Astrocyte of the spinal cord (primary cell): ENCODE measurements at places on chromosomes 16 and 17.

DNA sequence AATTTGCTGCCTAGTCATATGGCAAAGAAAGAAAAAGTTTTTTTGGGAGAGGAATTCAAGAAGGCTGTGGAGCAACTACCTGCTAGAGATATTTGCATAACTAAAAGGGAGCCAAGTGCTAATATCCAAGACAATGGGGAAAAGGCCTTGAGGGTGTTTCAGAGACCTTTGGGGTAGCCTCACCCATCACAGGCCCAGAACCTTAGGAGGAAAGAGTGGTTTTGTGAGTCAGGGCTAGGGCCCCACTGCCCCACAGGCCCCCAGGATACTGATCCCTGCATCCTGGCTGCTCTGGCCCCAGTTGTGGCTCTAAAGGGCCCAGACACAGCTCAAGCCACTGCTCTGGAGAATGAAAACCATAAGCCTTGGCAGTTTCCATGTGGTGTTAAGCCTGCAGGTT lies 41.9 kb upstream of the SDK2 start:
- DNase-seq: no peak

DNA sequence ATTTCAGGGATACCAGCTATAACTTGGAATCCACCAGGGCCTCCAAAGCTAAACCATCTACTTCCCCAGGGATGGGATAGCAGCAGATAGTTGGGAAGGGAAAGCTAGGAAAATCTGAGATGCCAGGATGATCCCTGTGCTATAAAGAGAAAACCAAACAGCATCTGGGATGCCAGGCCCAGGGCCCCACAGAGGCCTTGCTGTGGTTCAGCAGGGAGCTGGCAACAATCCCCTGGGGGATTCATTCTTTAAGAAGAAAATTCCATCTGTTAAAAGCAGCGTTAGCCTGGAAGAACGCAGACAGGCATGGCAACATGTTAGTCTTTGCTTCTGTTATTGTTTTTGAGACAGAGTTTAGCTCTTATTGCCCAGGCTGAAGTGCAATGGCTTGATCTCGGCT lies 16.6 kb downstream of the MYO18A start:
- DNase-seq: no peak

DNA sequence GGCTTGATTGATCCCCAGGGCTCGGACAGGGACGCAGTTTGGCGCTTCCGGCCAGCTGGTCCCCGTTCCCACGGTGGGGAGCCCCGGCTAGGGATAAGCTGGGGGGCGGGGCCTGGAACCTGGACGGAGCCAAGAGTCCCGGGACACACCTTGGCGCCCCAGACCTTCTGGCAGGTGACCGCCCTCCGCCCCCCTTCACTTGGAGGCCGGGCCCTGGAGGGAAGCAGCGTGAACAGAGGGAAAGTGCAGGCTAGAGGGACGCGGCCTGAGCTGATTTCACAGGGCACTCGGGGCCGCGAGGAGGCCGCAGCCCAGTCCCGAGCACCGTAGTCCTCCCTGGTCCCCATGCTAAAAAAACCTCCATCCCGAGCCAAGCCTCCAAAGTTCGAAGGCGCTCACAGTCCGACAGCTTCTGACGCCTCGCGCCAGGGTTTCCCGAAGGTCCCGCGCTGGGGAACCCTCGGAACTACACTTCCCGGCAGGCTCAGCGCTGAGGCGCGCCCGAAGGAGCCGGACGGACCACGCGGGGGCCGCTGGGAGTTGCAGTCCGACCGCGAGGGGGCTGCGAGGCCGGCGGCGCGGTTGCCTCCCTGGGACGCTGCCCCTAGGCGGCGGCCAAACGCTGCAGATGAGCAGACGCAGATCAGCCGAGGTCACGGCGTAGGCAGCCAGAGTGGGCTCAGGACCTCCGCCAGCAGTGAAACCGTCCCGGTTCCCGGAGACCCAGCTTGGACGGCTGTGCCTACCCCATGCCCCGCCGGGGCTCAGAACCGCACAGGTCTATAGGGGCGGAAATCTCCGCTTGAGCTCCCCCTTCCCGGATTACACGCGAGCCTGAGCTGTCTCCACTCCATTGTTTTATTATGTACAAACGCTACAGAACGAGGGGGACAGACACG lies at the start of gene TBX6:
TBX6 (minus strand) TSS at position 451 of the 899 bp plus-strand sequence. CDS start 731 bp downstream, outside the sequence.
- DNase-seq: peak; percentile 86

- no peak for DNase-seq
These were observed 23.5 kb upstream of the RPL13 start for GRCh38 chr16:89536886-89537548.

- no peak for DNase-seq
These were observed 41.3 kb downstream of the UBN1 start for GRCh38 chr16:4888428-4889135.

GRCh38 chr16:64450177-64450576 lies 671.7 kb downstream of the CDH11 start:
- peak; percentile 40 for DNase-seq

- DNase-seq: no peak
These were observed 218.5 kb downstream of the CDH8 start for GRCh38 chr16:61817583-61818278.

DNA sequence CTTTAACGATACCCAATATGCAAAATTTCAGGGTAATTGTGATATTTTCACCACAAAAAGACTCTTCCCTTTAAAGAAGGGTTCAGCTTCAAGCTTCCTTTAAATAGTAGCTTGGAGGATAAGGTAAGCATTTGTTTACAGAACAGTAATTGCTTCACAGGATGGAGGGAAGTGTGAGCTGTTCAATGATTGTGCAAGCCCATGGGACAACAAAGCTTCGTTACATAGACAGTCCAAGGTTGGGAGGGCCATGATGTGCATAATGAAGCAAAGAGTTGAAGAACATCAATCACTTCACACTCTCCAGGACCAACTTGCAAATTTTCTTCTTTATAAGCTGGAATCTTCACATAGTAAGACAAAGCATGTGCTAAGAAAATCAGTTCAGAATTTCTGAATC lies 145.0 kb upstream of the ASIC2 start:
- no peak for DNase-seq

GRCh38 chr17:6101706-6102105 lies 31.5 kb downstream of the WSCD1 start:
- DNase-seq: no peak

GRCh38 chr17:58693751-58694150 lies 1.3 kb downstream of the RAD51C start:
- no peak for DNase-seq

DNA sequence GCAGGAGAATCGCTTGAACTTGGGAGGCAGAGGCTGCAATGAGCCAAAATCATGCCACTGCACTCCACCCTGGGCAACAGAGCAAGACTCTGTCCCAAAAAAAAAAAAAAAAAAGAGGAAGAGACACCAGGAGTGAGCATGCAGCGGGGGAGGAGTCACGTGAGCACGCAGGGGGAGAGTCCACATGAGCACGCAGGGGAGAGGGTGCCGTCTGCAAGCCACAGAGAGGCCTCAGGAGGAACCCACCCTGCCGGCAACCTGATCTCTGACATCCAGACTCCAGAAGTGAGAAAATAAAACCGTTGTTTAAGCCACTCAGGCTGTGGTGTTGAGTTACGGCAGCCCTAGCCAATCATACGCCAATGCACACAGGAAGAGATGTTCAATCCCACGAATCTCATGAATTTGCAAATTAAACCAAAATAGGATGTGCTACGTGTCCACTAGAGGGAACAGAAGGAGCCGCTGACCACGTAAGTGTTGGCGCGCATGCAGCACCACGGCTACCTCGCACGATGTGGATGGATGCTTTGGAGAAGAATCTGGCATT lies 42.2 kb downstream of the CCDC57 start:
- no peak for DNase-seq

DNA sequence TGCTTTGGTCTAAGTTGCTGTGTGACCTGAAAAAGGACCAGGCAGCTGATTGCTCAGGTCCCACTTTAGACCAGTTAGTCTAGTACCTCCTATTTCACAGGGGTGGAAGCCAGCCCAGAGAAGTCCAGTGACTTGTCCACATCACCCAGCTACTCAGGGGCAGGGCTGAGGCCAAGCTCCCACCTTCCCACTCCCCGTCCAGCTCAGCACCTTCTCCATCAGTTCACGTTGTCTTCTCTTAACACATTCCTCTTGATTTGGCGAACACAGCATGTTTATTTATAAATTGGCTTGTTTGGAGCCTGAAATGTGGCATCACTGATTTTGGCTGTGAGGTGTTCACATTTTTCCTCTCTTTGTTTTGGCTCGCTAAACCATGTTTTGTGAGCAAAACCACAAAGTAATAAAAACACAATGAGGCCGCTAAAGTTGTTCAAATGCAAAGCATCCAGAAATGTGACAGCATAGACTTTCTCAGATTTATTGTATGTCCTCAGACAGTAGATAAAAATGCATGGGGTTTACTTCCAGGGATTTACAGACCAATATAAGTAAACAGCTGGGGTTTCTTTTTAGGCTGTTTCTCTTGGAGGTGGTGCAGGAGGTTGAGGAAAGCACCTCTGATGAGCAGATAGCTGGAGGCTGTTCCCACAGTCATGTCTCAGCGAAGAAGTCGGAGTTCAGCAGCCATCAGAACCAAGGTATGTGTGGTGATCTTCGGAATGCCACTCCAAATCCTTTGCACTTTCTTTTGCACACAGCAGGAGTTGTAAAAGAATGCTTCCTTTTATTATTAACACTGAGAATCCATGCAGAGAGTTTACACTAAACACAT lies 88.4 kb downstream of the PLXDC1 start:
- DNase-seq: no peak

- DNase-seq: no peak
These were observed 2.1 kb upstream of the ZG16B start for GRCh38 chr16:2827831-2828520.

GRCh38 chr16:49469311-49469670 lies 95.7 kb downstream of the C16orf78 start:
- no peak for DNase-seq
